ENCODE measurements at places on chromosomes 12 and 14.

- DNase-seq: no peak
Observed at GRCh38 chr12:125382926-125383325, 317.7 kb downstream of the AACS start.

DNA sequence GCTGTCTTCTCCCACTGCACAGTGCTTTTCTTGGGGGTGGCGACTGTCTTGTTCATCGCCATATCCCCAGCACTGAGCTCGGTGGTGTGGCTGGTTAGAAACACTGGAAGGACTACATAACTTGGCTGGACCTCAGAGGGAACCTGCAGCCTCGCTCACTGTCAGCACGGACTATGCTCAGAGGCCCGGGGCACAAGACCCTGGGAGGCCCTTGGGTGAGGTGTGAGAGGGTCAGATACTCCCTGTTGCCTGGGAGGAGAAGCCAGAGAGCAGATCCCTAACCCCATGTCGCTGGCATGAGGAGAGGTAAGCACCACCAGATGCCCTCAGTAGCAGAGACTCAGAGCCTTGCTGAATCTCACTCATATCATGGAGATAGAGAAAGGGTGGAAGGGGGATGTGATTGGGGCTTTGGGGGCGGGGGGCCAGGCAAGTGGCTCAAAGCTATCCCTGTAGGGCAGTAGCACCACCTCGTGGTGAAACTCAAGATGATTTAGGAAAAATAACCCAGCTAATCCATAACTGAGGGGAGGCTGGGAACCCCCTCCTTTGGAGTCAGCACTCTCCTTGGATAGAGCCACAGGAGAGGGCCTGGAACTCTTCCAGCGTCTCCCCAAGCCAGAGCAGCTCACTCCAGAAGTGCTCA lies 18.7 kb upstream of the HDAC7 start:
- DNase-seq: peak; percentile 49

GRCh38 chr14:90942511-90942910 lies 117.9 kb downstream of the RPS6KA5 start:
- no peak for DNase-seq

- DNase-seq: no peak
Observed at GRCh38 chr14:36317650-36318049, 2.8 kb downstream of the MBIP start.

DNA sequence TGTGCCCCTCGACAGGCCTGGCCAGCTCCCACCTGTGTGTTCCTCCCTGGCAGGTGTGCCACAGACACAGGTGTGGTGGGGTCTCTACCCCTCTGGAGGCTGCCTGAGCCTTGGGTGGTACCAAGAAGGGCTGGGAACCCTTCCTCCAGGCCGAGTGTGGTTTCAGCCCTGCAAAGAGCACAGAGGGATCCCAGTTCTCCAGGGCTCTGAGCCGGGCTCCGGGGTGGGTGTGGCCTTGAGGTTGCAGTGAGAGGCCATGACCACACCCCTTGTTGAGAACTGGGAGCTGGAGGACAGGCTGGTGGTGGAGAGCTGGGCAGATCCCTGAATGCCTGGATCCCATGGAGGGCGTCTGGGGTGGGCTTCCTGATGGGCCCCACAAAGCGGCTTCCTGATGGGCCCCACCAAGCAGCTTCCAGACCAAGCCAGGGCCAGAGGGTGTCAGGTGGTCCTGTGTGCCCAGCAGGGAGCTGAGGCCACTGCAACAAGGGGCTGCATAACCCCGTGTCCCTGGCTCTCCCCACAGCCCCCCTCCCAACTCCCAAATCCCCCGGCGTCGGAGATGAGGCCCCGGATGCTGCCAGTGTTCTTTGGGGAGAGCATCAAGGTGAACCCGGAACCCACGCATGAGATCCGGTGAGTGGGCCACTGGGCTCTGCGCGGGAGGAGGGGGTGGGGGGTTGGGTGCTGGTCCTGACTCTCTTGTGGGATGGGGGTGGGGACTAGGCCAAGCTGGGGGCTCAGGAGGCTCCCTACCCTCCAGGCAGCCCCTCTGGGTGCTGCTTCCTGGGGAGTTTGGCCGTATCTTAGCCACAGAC lies 16.6 kb downstream of the RFLNA start:
- DNase-seq: no peak
